ENCODE measurements at places on chromosomes 11 and 22.

- no peak for DNase-seq
Observed at GRCh38 chr11:19145319-19145718, 28.4 kb downstream of the ZDHHC13 start.

GRCh38 chr22:25940479-25940878, 198.5 kb downstream of the MYO18B start:
- no peak for DNase-seq

- DNase-seq: no peak
Observed at GRCh38 chr11:111324277-111324720, 26.0 kb downstream of the POU2AF3 start.

- no peak for DNase-seq
Observed at GRCh38 chr11:134041349-134041748, 27.5 kb upstream of the JAM3 start.

- no peak for DNase-seq
Observed at GRCh38 chr22:49154433-49154832, 673.2 kb downstream of the BRD1 start.

- no peak for DNase-seq
Observed at GRCh38 chr11:66541892-66542291, 4.0 kb downstream of the ZDHHC24 start.

Measured in activated CD4-positive, CD25-positive, alpha-beta regulatory T cell (primary cell).